Smooth muscle cell of the pulmonary artery (primary cell): ENCODE measurements at places on chromosomes 12 and 14. TPM values are rescaled to one million over a fixed set of nuclear protein-coding genes. Genes with fewer than 3 reads are reported as not detected.

TMEM119 gene
- total RNA-seq, result 3.9 and 69.5 TPM in 2 replicates

NFE2 gene
- total RNA-seq, result 0.07 and 0.10 TPM in 2 replicates

MYG1 gene
- 32.3 and 40.7 TPM in 2 replicates for total RNA-seq

SRRM4 gene
- not detected in 2 replicates for total RNA-seq
